Sciatic nerve (tissue), 2 donors: ENCODE measurements at places on chromosomes 5 and 9. TPM values are rescaled to one million over a fixed set of nuclear protein-coding genes. Genes with fewer than 3 reads are reported as not detected.

- no peak for DNase-seq
Measured at GRCh38 chr9:34884747-34885189, 73.3 kb upstream of the PHF24 start.

DNA sequence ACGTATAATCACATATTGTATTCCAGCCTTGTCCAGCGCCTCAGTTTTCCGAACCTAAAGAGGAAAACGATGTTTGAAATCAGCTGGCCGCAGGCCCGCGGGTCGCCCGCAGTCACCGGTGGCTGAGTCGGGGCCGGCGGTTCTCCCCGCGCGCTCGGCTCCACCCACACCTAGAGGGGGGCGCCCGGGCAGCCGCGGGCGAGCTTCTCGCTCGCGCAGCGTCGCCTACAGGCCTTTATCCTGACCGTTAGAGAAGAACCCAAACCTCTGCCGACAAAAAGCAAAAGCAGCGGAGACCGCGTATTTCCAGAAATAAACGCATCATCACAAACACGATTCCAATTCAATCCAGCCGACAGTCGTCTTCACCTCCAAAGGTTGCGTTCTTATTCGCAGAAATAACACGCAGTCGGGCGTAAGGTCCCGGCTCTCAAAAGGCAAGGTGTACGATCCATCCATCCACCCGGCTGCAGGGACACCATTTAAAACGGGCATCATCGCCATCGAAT lies 725 bp upstream of the NIPBL start:
- DNase-seq, result peak; percentile 87

GRCh38 chr5:138989720-138990119 lies 114.6 kb upstream of the LRRTM2 start:
- DNase-seq, result no peak

GRCh38 chr9:21686738-21687137 lies 115.7 kb upstream of the MTAP start:
- no peak for DNase-seq

- DNase-seq, result no peak
Measured at GRCh38 chr5:76145945-76146344, 62.8 kb downstream of the SV2C start.

- DNase-seq, result no peak
Measured at GRCh38 chr5:61575103-61575502, 243.0 kb downstream of the ZSWIM6 start.

GRCh38 chr5:658103-658502 lies 35.0 kb downstream of the TPPP start:
- no peak for DNase-seq

DNA sequence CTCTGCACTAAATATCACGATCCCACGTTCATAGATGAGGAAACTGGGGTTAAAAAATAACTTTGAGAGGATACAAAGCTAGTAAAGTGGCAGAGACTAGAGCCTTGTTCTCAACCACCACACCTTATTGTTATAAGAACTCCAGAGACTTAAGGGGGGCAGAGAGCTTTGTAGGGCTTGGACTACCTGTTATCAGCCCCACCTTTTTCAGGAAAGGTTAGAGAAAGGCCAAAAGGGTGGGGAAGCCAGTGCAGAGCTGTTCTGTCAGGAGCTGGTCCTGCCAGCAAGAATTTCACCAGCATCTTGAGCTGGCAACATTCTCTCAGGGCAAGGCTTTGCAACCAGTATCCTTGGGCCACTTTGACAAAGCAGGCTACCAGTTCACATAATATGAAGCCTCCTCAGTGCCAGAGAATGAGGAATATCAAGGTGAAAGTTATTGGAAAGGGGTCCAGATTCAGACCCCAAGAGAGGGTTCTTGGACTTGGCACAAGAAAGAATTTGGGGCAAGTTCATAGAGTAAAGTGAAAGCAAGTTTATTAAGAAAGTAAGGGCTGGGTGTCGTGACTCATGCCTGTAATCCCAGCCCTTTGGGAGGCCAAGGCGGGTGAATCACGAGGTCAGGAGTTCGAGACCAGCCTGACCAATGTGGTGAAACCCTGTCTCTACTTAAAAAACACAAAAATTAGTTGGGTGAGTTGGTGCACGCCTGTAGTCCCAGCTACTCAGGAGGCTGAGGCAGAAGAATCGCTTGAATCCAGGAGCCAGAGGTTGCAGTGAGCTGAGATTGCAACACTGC lies 66.2 kb upstream of the CLINT1 start:
- no peak for DNase-seq

Gene PALM2AKAP2
- 19.7 TPM for total RNA-seq

Gene ECSCR
- 32.3 TPM for total RNA-seq

Gene TAF11L2
- total RNA-seq, result not detected

Gene IL13
- not detected for total RNA-seq

Gene SPATA31D4
- total RNA-seq, result not detected
